Effector CD4-positive, alpha-beta T cell (primary cell): ENCODE measurements at places on chromosomes 6 and 20.

- DNase-seq: no peak
Measured at GRCh38 chr6:155033021-155033791, 38.1 kb downstream of the TIAM2 start.

- DNase-seq: no peak
Measured at GRCh38 chr20:2212456-2213015, 83.3 kb upstream of the TGM3 start.

- no peak for DNase-seq
Measured at GRCh38 chr20:41161886-41162285, 24.5 kb downstream of the PLCG1 start.

DNA sequence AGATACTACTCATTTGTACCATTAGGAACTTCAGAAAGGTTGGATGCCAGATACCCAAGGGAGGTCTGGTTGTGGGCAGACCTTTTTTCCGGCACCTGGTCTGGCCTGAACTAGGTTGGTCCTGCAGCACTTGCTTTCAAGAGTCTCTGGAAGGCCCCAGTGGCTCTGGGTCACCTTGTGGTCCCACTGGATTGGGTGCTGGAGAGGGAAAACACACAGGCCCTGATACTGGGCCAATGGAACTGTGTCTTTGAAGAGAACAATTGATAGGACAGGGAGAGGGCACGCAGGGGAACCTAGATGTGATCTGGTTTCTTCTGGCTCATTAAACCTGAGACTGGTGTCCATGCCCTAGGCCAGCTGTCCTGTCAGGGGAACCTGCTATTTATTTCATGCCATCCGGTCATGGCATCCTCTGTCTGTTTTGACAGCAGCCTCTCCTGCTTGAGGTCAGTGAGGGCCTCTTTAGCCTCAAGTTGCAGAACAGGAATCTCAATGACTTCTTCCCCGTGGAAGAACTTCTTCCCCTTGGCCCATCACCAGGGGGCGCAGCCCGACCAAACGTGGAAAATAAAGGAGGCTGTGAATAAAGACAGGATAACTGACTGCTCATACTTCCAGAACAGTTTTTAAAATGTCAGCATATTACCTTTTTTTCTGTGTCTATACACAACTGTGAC is 25.0 kb downstream of the TAF8 start:
- DNase-seq: peak; percentile 18

- no peak for DNase-seq
Measured at GRCh38 chr6:28742668-28743270, 181.0 kb downstream of the TRIM27 start.

- DNase-seq: peak; percentile 11
Measured at GRCh38 chr6:26172608-26172968, 85.4 kb downstream of the HFE start.

DNA sequence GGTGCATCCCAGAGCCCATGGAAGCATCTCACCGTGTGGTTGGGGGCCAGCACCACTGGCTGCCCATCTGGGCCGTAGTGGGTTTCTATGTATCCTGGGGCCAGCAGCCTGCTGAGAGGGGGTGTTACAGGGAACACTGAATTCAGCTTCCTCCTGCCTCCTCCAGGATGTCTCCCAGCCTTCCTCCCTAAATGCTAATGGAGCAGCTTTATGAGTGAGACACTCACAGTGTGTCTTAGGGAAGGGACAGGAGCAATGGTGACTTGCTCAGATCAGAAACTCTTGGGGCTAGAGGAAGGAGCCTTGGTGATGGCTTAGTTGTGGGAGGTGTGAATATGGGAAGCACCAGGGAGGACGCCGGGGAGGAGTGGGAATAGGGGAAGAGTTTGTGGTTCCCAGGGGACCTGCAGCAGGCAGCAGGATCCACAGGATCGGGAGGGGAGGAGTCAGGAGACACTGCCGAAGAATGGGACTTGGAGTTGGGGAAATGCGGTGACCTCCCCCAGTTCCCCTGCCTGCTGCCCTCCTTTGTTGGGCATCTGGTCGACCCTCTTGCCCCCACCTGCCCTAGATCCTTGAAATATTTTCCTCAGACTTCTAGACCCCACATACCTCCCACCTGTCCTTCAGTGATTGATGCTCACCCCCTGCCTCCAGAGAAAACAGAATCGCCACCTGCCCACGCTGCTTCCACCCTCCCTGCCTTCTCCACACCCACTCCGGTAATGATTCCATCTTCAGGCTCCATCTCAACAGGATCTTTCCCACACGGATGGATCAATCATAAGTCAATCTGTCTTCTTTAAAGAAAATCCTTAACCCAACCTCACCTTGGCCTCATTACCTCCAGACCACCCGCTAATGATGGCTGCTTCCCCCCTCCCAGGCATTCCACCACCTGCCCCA is 6.6 kb downstream of the ADAM33 start:
- DNase-seq: no peak

GRCh38 chr6:12555267-12555666 is 161.3 kb upstream of the PHACTR1 start:
- DNase-seq: no peak

DNA sequence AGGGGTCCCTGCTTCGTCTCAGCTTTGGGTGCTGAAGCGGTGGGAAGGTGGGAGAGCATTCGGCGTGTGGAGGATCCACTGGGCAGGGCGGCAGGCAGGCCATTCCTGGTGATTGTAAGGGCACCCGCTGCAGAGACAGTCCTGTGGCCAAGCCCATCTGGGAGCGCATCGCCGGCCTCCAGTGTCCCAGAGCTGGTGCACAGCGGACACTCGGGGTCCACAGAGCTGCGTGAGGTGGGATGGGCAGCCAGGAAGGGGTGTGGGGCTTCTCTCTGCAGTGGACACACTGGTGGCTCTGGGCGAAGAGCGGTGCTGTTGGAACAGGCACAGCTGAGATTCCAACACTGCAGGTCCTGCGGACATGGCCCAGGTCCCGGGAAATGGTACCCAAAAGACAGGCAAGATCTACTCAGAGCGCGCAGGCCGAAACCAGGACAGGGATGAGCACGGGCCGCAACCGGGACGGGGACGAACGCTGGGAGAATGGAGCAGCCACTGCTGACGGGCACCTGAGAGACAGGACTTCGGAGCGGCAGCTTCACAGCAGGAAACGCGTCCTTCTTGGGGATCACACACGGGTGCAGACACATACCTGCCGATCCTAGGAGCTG is 188.2 kb downstream of the ERMARD start:
- no peak for DNase-seq

- DNase-seq: no peak
Measured at GRCh38 chr20:21640556-21640955, 64.9 kb upstream of the PAX1 start.

DNA sequence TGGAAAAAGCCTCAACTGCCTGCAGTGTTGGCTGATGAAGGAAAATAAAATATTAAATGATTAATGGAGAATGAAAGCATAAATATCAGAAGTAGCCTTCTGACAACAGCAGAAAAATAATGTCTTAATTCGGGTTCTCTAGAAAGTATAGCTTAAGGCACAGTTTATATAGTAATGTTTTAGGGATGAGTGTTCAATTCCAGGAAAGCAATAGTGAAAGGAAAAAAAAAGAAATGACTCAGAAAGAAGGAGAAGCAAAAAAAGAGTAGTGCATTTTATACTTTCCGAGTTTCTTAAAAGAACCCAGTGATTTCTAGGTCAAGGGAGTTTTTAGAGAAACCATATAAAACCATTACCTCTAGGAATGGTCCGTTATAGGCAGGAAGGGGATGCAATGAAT is 137.3 kb downstream of the HTR1B start:
- no peak for DNase-seq

DNA sequence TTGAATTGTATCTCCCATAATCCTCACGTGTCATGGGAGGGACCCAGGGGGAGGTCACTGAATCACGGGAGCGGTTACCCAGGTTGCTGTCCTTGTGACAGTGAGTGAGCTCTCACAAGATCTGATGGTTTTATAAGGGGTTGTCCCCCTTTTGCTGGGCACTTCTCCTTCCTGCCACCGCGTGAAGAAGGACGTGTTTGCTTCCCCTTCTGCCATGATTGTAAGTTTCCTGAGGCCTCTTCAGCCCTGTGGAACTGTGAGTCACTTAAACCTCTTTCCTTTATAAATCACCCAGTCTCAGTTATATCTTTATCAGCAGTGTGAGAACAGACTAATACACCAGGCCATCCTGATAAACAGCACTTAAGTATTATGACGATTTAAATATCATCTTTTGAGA is 9.0 kb upstream of the MRGBP start:
- no peak for DNase-seq

- DNase-seq: no peak
Measured at GRCh38 chr20:63917811-63918210, 22.9 kb downstream of the DNAJC5 start.

DNA sequence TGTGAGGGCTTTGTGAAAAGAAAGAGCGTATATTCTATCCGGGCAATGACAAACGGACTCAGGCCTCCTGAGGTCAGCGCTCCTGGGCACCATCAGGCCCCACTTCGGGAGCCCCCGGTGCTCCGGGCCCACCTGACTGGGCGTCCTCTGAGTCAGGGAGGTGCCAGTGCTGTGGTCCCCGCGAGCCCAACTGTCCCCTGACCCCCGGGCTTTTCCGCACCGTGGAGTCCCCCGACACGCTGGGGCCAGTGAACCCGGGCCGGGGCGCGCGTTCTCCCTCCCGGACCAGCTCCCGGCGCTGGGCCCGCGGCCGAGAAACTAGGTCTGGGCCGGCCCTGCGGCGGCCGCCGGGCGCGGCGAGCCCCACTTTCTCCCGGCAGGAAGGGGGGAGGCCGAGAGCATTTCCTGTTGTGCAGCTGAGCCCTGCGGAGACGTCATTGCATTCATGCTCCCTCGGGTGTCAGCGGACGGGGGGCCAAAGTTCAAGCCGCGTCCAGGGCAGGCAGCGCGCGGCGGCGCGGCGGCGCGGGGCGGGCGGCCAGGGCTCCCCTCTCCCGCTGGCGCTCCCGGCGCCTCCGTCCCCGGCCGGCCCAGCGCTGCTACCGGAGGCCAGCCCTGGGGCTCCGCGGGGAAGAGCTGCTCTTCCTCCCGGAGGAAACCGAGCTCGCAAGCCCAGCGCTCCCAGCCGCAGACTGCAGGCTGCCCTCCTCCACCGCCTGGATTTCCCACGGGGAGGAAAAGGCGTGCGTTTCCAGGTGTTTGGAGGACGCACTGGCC is 18.3 kb downstream of the HIVEP2 start:
- DNase-seq: peak; percentile 64

- DNase-seq: no peak
Measured at GRCh38 chr6:107323133-107323785, 136.1 kb downstream of the PDSS2 start.

DNA sequence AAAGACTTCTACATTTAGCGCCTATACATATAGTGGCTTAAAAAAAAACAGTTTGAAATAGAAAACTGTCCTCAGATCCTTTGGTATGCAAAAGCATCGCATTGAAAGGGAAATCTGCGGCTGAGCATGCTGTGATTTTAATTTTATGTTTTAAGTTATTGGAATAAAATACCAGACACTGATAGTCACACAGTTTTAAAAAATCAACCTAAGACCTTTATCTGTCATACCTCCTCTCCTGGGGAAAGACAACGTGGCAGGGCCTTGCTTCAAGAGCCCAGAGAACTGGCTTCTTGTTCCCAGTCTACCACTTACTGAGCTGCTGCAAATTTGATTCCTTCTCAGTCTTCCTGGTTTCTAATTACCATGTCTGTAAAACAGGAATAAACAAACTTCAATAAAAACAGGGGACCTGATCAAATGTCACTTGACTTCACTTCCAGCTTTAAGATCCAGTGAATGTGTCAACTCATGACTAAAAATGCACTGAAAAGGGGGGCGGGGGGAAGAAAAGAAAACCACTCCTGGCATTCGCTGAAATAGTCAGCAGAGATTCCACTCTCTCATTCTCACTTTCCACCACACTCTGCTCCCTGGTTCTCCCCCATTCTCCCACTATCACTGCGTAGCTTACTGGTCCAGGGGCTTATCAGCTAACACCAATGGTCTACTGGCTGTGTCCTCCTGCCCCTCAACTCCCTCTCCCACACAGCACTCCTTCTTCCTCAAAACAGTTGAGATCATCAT is 494.7 kb upstream of the MARCKS start:
- no peak for DNase-seq

DNA sequence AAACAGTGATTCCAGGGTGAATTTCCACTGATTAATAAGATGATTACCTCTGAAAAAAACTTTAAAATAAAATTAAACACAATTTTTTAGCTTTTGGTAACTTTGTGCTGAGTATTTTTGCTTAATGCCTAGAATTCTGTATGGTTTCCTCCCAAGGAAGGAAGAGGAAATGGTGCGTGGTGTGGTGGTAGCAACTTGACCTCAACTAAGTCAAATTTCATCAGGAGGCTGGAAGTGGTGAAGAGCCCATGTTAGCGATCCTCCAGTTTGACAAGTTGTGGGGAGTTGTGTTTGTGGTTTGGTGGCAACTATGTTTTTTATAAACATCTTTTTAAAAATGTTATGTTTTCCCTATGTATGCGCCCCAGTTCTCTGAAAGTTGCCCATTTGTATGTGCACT is 5.0 kb upstream of the RTF2 start:
- no peak for DNase-seq

GRCh38 chr6:3841066-3841454 is 8.1 kb upstream of the FAM50B start:
- no peak for DNase-seq

- DNase-seq: no peak
Measured at GRCh38 chr20:39706184-39706663, 744.1 kb downstream of the DHX35 start.

- no peak for DNase-seq
Measured at GRCh38 chr20:48745330-48745729, 82.5 kb downstream of the PREX1 start.

DNA sequence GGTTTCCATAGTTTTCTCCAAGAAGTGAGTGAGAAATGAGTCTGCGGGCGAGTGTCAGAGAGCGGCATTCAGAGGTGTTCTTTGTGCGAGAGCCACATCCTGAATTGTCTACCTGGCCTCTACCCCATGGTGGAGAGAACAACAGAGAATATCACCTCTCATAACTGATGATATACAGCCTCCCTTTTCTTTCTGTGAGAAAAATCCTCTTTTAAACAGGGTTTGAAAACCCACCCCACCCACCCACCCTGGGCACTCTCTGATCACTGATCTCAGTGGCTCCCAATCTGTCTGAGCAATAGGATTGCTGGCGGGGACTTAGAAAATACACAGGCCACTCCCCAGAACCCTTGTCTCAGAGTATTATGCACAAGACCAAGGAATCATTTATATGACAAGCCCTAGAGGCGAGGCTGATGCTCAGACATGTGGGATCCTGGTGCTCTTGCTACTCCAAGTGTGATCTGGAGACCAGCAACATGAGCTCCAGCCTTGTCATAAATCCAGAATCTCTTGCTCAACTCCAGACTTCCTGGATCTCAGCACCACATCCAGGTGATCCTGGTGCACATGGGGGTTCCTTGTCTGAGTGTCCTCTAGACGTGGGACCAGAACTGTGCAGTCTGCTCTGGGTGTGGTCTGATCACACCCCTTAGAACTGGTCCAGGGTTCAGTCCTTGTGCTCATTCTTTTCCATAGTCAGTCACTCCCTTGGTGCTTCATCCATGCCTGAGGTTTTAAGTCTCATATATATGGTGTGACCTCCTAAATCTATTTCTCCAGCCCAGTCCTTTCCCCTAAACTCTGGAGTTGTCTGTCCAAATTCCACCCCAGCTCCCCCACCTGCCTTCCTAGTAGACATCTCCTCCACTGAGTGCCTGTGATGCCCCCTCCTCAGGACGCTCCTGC is 5.3 kb downstream of the HLA-B start:
- peak; percentile 31 for DNase-seq

- DNase-seq: peak; percentile 46
Measured at GRCh38 chr6:26065952-26066380, 21.3 kb upstream of the HFE start.

- DNase-seq: no peak
Measured at GRCh38 chr20:57633945-57634491, 13.8 kb upstream of the ZBP1 start.

GRCh38 chr6:84086545-84087429 is 53.2 kb downstream of the MRAP2 start:
- no peak for DNase-seq

- DNase-seq: no peak
Measured at GRCh38 chr6:146785001-146785585, 186.3 kb downstream of the ADGB start.
